ENCODE measurements at places on chromosomes 4 and X. TPM values are rescaled to one million over a fixed set of nuclear protein-coding genes. Genes with fewer than 3 reads are reported as not detected.

GRCh38 chr4:38164346-38164745, 204.1 kb downstream of the PTTG2 start:
- no peak overlapping the region for H3K27ac ChIP-seq
- DNase-seq: no peak
- no peak overlapping the region for H3K4me3 ChIP-seq
- H3K36me3 ChIP-seq: no peaks in the 10 kb centered on the region
- H3K27me3 ChIP-seq: no peaks in the 10 kb centered on the region
- no peaks in the 10 kb centered on the region for H3K4me1 ChIP-seq

DNA sequence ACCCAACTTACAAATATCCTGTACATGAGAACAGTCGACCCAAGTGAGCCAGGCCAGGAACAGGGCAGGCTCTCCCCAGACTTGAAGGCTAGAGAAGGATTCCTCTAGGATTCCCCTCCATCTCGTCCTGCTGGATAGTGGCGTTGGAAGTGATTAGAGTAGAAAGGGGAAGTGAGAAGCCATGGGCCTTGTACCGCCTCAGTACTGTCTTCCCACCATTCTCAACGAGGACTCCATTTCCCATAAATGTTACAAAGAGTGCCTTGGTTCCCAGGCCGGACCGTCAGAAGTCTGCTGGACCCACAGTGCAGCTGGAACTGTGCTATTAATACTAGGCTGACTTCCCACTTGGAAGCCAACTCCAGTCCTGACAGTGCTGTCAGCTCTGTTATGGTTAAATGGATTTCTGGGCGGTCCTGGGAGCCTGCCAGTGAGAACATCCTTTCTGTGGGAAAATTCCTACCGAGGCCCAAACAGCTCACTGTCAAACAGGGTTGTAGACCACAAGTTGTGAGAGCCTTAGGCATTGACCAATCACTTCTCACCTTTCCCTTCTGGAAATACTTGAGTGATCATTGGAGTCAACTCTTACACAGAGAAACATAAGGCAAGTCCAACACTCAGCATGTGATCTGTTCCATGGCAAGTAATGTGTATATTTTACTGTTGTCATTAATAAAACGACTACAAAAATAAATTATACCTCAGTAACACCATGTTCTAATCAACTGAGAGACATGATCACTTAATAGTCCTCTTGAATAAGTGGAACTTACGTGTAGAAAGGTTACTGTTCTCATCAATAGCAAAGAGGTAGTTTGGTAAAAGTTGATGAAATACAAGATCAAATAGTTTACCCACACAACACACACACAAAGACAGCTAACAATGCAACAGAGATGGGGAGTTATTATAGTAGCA, 58.4 kb downstream of the AMELX start:
- H3K4me3 ChIP-seq: no peak overlapping the region
- H3K27me3 ChIP-seq: no peaks in the 10 kb centered on the region
- H3K4me1 ChIP-seq: no peaks in the 10 kb centered on the region
- H3K27ac ChIP-seq: no peak overlapping the region
- no peak for DNase-seq
- H3K36me3 ChIP-seq: no peaks in the 10 kb centered on the region

The HTR2C gene
- 1.3 TPM for total RNA-seq

The DUSP21 gene
- total RNA-seq: not detected

Data from H9 (cell line).